ENCODE measurements at places on chromosomes 5 and 9.
A peak's percentile ranks its signal among the peaks of the same experiment; 100 is the strongest.

GRCh38 chr5:107673039-107673367, 2.3 kb upstream of the EFNA5 start:
- no peak for DNase-seq

DNA sequence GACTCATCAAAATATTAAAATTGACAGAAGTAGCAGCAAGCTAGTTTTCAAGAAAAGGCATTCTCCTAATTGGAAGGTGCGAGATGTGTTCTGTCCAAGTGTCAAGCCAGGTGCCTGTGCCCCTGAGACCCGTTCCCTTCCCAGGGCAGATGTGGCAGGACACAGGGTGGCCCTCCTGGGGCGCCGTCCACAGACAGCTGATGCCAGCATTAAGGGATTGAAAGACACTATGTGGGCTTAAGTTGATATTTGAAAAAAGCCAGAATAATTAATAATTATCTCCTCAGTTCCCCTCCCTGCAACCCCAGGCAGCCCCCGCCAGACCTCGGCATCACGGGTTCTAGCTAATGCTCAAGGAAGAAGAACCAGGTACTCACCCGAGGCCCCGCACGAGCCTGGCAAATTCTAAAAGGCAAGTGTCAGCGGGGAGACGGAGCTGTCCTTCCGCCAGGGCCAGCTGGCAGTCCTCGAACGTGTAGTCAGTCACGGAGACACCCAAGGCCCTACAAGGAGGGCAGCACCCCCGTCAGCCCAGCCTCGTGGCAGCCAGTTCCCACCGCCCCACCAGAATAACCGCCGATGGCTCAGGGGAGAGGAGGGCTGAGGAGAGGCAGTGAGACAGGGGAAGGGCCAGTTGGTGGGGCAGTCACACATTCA, 29.1 kb upstream of the SLC6A3 start:
- no peak for DNase-seq

- DNase-seq = no peak
Observed at GRCh38 chr5:173319646-173320045, 8.6 kb downstream of the STC2 start.

DNA sequence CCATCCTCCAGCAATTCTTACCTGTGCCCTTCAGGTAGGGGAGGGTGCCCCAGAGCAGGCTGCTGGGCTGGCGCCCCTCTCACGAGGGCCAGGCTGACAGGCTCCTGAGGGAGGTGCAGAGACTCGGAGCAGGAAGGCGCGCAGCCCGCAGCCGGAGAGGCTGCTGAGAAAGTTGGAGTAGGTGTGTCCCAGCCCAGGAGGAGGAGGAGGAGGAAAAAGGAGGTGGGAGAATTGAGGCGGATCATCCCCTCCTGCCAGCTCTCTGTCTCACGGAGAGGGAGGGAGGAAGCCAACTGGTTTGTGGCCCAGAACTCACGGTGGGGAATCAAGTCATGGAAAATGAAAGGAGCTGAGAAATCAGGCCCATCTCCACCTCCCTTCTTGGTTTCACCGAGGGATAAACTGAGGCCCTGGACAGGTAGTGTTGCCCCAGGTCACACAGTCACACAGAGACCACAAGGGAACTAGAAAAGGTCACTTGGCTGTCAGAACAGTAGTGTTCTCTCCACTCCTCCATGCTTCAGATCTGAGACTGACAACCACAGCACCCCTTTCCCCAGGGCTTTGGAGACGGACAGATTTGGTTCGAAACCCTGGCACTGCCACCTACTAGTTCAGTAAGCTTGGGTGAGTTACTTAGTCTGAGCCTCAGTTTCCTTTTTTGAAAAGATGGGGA, at the start of gene FAT2:
TSS of gene FAT2 (minus strand) at position 188 of the 676 bp plus-strand sequence. CDS start 22,400 bp downstream, outside the sequence.
- no peak for DNase-seq

- DNase-seq = peak; percentile 22
Observed at GRCh38 chr5:157106630-157107461, 2.0 kb downstream of the HAVCR2 start.

DNA sequence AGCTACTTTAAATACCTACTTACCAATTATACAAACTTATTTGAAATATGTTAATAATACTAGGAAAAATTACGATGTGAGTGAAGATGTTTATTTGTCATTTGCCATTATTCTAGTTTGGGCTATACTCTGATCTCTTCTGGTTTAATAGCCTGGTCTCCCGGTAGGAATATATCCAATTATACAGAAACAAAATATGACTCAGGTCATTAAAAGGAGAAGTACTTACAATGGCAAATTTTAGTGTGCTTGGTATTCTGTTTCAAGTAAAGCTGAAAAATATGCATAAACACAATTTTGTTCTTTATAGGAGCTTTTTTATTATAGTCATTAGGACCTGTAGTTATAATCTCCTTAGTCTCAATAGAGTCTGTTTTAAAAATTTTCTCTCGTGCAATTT, 176.8 kb downstream of the SLCO4C1 start:
- DNase-seq = no peak

GRCh38 chr9:37978983-37979382, 75.1 kb upstream of the SLC25A51 start:
- no peak for DNase-seq

GRCh38 chr5:115440782-115441451, 103.7 kb downstream of the FEM1C start:
- DNase-seq = no peak

- DNase-seq = no peak
Observed at GRCh38 chr5:6875376-6875775, 162.1 kb downstream of the TENT4A start.

GRCh38 chr5:6744841-6745705, 31.8 kb downstream of the TENT4A start:
- no peak for DNase-seq

- no peak for DNase-seq
Observed at GRCh38 chr5:96780626-96781025, 27.1 kb downstream of the ERAP1 start.

GRCh38 chr5:28398185-28398584, 1359.8 kb upstream of the CDH9 start:
- no peak for DNase-seq

DNA sequence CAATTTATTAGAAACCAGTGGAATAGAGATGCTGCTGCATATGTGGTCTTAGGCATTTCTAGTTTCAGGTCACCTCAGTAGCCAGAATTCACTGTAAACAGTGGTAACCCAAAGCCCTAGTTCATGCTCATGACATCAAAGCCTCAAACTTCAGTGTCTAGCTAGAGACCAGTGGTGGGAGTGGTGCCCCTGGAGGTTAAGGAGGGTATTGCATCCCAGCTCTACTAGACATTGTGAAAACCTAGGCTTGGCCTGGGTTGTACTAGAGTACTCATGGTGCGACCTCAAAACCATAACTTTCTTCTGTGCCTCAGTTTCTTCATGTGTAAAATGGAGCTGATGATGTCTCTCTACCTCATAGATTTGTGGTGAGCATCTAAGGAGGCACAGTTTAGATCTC, 18.8 kb downstream of the COL5A1 start:
- DNase-seq = no peak

DNA sequence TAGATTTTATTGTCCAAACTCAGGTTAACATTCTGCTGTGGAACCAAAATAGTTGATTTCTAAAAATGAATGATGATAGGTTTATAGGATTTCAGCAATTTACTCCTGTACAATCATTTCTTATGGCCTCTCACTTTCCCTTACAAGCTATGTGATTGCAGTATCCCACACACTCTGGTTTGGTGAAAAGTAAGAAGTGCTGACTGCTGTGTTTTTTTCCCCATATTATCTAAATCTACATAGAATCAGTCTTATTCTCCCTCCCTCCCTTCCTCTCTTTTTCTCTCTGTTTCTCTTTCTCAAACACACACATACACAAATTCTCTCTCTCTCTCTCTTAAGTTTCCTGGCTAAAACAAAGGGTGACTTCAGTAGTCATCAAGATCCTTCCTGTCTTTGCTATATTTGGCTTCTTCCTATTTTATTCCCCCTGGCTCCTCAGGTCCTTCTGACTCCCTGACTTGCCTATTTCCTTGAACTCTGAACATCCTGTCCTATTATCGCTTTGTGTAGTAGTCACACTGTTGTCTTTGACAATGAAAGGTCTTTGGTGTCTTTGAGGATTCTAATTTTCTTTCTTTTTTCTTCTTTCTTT, 55.9 kb upstream of the HAPLN1 start:
- no peak for DNase-seq

- DNase-seq = no peak
Observed at GRCh38 chr5:3199962-3200755, 395.5 kb upstream of the IRX1 start.

DNA sequence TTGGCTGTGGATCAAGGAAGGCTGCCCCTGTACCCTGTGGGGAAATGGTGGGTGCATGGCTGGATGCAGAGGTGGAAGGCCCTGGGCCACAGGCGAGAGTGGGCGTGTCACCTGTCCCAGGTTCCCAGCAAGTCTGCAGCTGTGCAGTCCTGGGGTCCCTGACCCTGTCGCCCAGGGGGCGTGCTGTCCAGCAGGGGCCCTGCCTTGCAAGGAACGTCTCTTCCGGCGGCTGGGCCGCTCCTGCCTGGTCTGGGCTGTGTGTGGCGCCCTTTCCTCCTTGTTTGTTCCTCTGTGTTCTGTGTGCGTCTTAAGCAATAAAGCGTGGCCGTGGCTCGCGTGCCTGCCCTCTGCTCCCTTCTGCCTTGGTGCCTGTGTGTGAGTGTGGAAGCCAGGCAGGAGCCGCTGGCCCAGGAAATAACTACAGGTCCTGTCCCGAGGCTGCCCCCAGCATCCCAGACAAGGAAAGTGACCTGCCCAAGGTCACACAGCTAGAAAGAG, 8.4 kb downstream of the SLC2A6 start:
- no peak for DNase-seq

GRCh38 chr5:79413112-79413511, 100.8 kb downstream of the HOMER1 start:
- DNase-seq = no peak

GRCh38 chr9:78213712-78214111, 22.2 kb upstream of the CEP78 start:
- DNase-seq = peak; percentile 84

GRCh38 chr9:3330792-3331420, 194.9 kb downstream of the RFX3 start:
- no peak for DNase-seq

DNA sequence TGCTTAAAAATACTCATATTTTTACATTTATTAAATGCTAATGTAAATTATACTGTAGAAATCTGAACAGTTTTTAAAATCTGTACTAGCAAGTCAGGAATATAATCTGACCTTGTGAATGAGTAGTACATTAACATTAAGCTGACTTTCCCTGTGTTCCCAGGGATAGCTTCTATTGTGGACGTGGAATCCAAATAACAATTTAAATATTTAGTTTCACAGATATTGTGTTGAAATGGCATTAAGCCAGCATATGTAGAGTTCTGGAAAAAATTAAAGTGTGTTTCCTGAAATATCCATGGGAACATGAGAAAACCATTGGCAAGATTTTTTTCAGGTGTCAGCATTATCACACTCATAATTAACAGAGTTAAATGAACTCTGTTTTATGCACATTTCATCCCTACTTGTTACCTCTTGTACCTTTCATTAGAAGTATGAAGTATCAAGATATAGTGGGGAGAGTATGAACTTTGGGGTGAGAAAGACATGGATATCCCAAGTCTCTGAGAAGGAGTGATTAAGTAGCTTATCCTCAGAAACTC, 5.7 kb downstream of the RABGAP1 start:
- DNase-seq = no peak

DNA sequence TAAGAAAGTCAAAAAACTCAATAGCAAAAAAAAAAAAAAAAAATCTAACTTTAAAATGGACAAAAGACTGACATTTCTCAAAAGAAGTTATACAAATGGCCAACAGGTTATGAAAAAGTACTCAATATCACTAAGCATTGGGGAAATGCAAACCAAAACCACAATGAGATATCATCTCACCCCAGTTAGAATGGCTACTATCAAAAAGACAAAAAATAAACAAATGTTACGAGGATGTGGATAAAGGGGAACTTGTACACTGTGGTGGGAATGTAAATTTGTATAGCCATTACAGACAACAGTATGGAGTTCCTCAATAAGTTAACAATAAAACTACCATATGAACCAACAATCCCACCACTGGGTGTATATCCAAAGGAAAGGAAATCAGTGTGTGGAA, 37.2 kb downstream of the ENC1 start:
- DNase-seq = no peak

- DNase-seq = no peak
Observed at GRCh38 chr9:16344343-16344742, 526.1 kb downstream of the BNC2 start.

- peak; percentile 85 for DNase-seq
Observed at GRCh38 chr5:148730942-148731898, 76.9 kb upstream of the HTR4 start.

- DNase-seq = no peak
Observed at GRCh38 chr9:8229226-8229625, 429.6 kb upstream of the DMAC1 start.

DNA sequence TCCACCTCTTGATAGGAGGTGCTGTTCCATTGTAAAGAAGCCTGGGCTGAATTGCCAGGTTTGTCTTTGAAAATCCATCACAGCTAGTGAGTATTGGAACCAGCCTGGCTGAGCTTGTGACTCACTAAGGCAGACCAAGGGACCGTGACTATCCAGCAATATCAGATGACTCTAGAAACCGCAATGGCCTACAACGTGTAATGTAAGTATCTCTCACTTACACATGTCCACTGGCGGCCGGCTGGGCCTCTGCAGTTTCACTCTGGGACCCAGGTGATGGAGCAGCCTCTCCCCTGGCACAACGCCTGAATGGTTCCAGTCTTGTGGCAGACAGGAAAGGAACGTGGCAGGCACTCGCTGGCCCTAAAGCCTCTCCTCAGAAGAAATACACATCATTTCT, 3.1 kb upstream of the HRH2 start:
- no peak for DNase-seq

DNA sequence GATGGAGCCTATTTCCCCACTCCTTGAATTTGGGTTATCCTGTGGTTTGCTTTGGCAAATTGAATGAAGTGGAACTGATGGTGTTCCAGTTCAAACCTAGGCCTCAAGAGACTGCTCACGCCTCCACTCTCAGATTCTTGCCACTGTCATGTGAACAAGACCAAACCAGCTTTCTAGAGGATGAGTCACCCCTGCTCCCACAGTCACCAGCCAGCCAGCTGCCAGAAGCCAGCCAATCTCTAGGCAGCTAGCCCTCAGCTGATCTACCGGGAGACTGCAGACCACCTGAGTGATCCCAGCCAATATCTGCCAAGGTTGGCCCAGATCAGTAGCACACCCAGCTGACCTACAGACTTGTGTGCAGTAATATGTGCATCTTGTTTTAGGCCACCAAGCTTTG, 300.6 kb downstream of the TMEM38B start:
- DNase-seq = peak; percentile 61

- peak; percentile 95 for DNase-seq
Observed at GRCh38 chr9:128322404-128323211, at the start of the genes COQ4 and TRUB2. COQ4 (plus strand) TSS chr9:128322839; CDS start chr9:128322859, 20 bp downstream. TRUB2 (minus strand) TSS chr9:128322447; CDS start chr9:128322408, 39 bp downstream.

DNA sequence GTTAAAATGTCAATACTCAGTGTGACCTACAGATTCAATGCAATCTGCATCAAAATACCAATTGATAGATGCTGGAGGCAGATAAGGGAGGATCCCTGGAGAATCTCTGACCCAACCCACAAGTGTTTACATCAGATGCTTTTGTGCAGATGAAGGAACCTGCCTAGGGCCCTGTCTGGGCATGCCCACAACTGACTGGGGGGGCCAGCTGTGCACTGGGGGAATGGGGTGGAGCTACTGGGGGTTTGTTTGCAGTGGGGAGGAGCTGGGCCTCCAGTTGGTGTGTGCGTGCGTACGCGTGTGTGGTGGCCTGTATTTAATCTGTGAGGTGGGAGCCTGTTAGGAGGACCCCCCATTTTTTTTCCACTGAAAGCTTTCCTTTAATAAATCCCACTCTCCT, 244.9 kb downstream of the TRIM36 start:
- DNase-seq = no peak

Data from globus pallidus (tissue), 1 donor.